ENCODE measurements at places on chromosomes 3 and 15. TPM values are rescaled to one million over a fixed set of nuclear protein-coding genes. Genes with fewer than 3 reads are reported as not detected.

DNA sequence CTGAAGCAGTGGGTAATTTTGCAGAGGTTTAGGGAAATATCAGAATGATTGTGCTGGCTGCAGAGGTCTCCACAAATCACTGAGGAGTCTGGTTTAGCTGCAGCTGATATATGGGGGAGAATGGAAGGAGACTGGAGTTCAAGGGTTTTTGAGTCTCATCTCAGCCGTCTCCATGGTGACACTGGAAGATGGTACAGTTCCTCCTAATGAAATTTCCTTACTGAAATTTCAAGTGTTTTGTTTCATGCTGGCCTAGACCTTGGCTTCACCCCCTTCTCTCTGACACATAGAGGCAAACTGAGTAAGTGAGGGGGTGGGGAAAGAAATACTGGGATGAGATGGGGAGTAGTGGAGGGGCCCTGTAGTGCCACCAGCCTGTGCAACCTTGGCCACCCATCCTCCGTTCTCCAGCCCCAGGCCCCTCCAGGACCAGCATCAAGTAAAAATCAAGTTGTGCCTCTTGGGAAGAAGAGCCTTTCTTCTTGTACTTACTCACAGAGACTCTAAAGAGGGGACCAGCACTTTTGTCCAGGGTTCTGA, 17.8 kb upstream of the MORF4L1 start:
- no peak for DNase-seq

SSUH2 gene
- total RNA-seq, result not detected

RTP3 gene
- not detected for total RNA-seq

SLC24A5 gene
- total RNA-seq, result not detected

ELL3 gene
- total RNA-seq, result 6.8 TPM

SEMA5B gene
- 1.2 TPM for total RNA-seq

GRCh38 chr15:51731549-51732267, 5.7 kb downstream of the LYSMD2 start:
- no peak for DNase-seq

DNA sequence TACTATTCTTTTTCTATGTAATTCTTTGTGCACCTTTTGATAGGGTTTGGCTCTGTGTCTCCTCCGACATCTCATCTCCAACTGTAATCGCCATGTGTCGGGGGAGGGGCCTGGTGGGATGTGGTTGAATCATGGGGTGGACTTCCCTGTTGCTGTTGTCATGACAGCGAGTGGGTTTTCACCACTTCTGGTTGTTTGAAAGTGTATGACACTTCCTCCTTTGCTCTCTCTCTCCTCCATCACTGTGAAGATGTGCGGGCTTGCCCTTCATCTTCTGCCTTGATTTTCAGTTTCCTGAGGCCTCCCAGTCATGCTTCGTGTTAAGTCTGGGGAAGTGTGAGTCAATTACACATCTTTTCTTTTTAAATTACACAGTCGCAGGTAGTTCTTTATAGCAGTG, 225.8 kb upstream of the DPPA4 start:
- no peak for DNase-seq

SLC6A11 gene
- not detected for total RNA-seq

GRCh38 chr3:108862865-108863798, 40.5 kb downstream of the TRAT1 start:
- DNase-seq, result no peak

SPINT1 gene
- total RNA-seq, result 32.7 TPM

HTR3E gene
- total RNA-seq, result not detected

DNA sequence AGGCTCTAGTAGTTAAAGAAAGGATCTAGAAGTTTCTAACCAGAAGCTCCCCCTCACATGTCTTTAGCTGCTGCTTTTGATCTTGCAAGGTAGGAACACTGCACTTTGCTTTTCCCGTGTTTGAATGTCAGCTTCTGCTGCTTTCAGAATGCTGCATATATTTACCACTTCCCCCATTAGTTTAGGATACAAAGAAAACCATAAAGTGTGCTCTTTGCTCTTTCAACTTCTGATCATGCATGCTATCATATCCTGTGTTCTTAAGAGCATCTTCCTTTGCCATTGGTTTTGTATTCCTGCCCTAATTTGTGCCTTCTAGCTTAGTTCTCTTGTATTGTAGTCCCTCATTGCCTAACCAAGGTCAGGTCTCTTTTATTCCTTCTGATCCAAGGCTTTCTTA, 43.3 kb downstream of the ZNF609 start:
- no peak for DNase-seq

DNA sequence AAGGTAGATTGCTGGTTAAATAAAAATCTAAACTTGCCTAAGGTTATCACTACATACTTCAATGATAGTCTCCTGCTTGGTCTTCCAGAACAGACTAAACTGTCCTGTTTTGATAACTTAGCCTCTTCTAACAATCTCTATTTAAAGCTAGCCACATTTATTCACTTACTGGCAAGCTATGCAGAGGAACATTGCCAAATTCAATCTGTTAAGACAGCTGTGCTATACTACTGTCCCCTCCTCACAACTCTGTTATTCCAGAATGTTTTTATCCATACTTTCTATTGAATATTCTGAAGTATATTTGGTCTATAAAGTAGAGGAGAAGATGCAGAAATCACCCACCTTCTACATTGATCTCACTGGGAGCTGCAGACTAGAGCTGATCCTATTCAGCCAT, 594.0 kb upstream of the CCDC54 start:
- no peak for DNase-seq

DNA sequence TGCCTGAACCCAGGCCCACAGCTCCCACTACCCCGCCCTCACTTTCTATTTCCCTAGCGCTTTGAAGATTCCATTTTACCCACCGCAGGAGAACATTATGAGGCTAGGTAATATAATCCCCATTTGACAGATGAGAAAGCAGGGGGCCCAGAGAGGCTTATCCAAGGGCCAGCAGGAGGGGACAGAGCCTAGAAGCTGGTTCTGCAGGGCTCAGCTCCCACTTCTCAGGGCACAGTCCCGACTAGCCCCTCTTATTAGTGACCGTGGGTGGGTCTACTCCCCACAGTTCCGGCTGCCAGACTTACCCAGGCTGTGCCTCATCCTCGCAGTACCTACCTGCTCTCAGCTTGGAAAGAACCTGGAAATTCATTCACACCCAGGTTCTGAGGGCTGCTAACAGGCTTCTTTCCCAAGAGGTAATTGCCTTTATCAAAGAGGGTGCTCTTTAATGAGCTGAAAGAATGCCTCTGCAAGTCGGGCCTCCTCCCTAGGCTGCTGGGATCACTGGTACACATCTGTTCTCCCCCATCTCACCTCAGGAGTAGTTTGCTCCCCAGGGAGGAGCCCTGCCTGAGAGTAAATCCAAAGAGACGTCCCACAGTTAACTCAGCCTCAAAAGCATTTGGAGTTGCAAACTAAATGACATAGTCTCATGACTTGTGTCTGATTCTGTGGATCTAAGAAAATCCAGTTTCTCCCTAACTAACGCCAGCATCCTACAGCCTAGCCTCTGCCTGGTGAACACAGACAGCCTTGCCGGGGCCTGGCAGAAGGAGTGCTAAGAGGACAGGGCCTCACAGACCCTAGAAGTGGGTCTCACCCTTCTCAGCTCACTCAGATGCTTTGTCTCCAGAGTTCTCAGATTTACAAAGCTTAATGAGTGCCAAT, 125.0 kb downstream of the CHSY1 start:
- no peak for DNase-seq

GRCh38 chr15:95202569-95203349, 971.4 kb downstream of the MCTP2 start:
- no peak for DNase-seq

GRCh38 chr15:31606194-31606669, 279.6 kb downstream of the KLF13 start:
- no peak for DNase-seq

DNA sequence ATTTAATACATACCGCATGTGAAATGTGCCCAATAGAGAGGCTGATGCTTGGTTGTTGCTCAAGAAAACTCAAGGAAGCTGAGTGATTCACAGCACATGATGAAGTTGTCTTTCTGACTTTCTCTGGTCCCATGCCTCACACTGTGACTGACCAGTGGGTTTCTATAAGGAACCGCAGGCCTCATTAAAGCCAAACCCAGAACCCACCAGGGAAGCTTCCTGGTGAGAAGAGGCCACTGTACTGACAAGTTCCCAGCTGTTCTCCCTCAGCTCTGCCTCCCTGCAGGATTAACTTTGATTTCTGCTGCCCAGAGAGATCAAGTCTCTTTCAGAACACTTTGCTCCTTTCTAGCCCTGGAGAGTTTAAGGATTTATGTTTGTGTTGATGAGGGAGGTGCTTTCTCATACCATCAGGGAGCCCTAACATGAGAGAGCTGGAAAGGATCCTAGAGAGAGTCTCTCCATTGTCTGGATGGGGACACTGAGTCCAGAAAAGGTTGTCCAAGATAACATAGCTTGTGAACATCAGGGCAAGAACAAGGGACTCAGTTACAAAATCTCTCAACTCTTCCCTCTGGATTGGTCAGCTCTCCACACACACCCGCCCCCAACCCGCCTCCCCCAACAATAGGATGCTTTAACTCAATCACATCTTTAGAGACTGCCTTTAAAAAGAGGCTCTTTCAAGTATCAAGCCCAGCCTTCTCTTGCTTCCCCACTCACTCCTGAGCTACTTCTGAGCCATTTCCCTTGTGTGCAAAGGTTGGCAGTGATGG, 303.2 kb upstream of the TLE3 start:
- no peak for DNase-seq

CHST13 gene
- total RNA-seq, result 0.64 TPM

RCCD1 gene
- total RNA-seq, result 23.6 TPM

EIF4E3 gene
- 0.39 TPM for total RNA-seq

GRCh38 chr3:151230646-151231045, 27.6 kb upstream of the GPR171 start:
- no peak for DNase-seq

DNA sequence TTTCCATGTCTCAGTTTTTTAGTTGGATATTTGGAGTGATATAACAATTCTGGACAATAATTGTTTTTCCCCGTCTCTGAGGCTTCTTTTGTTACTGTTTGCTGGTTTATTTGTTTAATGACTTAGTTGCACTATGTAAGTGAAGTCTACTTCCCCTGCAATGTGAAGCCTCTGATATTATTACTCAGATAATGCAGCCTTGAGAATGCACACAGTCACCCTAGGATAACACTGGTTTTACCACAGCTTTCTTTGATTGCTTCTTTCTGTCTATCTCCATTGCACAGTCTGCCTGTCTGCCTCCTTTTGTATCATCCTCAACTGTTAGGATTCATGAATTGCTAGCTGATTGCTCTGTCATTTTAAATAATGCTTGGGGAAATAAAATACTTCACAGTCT, 208.7 kb upstream of the ROBO1 start:
- no peak for DNase-seq

- DNase-seq, result no peak
Observed at GRCh38 chr3:171838218-171838720, 4.9 kb upstream of the TMEM212 start.

DNA sequence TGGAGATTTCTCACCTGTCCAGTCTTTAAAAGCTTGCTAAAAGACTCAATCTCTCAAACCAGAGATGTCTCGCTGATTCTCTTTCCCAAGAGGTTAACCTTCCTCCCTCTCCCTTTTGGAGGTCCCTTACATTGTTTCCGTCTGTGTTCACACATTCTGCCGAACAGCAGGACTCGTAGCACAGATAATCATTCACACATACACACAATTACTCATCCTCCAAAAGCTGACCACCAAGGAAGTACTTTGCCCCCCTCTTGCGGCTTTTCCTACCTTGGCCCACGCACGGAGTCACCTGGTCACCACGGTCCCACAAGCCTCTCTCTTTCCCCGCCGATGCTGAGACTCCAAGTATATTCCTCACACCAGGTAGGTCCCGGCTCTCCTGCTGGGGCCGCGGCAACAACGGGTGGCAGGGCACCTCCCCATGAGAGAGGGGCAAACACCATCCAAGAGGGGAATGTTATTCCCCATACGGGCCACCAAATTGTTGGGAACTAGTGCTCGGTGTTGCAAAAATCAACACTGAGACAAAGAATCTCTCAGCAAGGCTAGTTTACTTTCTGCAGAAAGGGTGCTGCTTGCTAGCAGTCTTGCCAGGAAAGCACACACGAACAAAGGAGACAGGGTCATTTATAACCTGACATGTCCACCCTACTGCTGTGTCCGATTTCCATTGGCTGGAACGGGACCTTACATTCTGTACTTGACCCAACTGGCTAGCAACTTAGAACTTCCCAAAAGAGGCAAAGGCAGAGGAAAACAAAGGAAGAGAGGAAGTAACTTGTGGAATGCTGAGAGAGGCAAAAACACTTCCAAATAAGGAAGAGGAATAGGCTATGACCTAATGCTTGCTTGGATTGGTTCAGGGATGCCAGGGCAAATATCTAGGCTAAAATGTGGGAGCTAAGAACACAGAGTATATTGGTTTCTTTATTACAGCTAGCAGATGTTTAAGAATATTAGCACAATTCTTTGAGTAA, 102.1 kb upstream of the NECTIN3 start:
- no peak for DNase-seq

- no peak for DNase-seq
Observed at GRCh38 chr15:72912996-72913395, 129.4 kb upstream of the ADPGK start.

PIERCE2 gene
- total RNA-seq, result 2.8 TPM

DNA sequence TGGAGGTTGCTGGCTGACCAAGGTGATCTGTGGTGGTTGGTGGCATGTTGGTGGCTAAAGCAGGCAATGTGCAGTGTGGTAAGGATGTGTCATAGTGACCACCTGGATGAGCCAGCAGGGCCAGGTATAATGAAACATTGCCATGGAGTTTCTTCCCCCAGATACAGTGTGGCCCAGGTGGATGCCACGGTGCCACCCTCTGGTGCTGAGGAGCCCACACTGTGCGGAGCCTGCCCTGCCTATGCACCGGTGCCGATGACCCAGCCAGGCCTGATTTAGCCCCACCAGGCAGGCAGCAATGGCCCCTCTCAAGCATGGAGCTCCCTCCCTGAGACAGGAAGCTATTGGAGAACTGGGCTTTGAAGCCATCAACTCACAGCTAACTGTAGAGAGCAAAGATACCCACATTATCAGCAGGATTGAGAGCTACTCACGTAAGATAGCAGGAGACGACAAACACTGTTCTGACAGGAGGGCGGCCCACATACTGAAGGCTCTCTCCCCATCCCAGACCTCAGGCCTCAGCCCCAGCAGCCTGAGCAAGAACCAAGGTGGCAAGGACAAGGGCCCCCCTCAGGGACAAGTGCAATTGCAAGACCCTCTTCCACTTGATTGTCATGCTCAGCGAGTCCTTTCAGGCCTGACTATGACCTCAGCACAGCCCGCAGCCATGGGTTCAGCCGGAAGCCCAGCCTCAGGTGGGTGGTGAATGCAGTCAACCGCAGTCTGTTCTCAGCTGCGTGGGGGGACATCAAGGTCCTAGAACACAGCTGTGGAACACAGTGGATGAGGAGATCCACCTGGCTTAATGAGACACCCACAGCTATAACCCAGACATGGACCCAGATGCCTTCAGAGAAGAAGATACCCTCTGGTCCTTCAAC, 82.8 kb upstream of the CDV3 start:
- no peak for DNase-seq

XCR1 gene
- total RNA-seq, result not detected

Data from Panc1 (cell line).